Activated CD4-positive, alpha-beta T cell treated with anti-CD3 and anti-CD28 coated beads for 36 hours (primary cell): ENCODE measurements at places on chromosomes 6 and 20. TPM values are rescaled to one million over a fixed set of nuclear protein-coding genes. Genes with fewer than 3 reads are reported as not detected.

The TRIM31 gene
- not detected for total RNA-seq

The PI3 gene
- not detected for total RNA-seq

The ZBTB22 gene
- total RNA-seq: 9.9 TPM

The RBM24 gene
- total RNA-seq: not detected

The NRM gene
- total RNA-seq: 25.8 TPM

The TMEM244 gene
- total RNA-seq: not detected

DNA sequence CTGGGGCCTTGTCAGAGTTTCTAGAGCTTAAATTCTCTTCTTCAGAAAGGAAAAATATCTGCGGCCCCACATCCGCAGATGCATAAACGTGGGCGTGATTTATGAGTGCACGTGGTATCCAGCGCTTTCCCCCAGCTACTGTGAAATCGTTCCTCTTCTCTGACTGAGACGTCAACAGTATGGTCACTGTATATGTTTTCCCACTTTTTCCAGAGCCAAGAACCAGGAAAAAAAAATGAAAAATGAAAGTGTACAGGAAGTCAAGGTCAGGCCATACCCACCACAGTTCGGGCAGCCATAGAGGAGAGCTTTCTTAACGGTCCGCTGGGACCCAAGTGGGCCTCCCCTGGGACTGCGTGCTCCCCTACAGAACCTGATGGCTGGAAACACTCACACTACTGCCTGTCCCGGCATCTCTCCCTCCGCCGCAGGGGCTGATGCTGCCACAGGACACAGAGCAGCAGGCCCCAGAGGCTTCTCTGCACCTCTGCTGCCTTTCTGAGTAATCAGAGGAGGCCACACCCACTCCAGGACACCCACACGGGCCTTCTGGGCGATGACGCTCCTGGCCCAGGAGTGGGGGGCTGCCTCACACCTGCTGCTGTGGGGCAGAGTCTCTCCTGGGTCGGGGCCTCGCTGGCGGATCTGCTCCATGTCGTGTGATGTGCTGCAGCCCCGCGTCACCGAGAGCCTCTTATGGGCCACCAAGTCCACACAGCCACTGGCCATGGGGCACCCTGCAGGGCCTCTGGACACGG lies 16.4 kb upstream of the STX16 start:
- H3K27ac ChIP-seq: peak overlapping the region; percentile 86
- peak; percentile 76 for DNase-seq
- H3K36me3 ChIP-seq: no peaks in the 10 kb centered on the region
- H3K4me1 ChIP-seq: peaks cover 17% of the 10 kb centered on the region
- H3K27me3 ChIP-seq: no peaks in the 10 kb centered on the region
- peak overlapping the region; percentile 31 for H3K4me3 ChIP-seq

DNA sequence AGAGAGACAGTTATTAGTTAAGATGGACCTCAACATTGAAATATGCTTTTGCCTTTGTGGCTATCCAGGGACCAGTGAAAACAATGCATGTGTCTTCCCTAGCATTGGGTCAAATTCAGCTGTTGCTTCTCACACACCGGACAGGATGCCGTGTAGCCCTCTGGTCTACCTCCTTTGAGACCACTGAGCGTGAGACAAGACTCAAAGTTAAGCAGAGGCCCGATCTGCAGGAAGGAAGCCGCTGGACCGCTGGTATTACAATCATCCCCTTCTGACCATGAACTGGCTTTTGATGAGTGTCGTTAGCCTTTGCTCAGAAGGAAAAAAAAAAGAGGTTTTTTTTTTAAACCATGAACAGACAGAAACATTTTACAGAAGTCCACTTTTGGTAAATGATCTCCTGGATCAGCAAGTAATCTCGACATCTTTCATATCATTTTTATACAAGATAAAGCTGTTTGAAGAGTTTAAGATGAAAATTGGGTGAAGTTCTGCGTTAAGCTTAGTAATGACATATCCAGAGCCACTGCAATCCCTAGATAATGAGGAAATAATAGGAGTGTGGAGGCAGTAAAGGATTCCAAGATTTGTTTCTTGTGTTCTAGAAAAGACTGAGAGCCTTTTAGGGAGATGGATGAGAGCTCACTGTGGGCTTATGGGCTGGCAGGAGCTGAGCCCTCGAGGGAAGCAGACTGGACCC lies 622.8 kb downstream of the QKI start:
- no peaks in the 10 kb centered on the region for H3K36me3 ChIP-seq
- peaks cover 8% of the 10 kb centered on the region for H3K27me3 ChIP-seq
- no peak overlapping the region for H3K27ac ChIP-seq
- no peaks in the 10 kb centered on the region for H3K4me1 ChIP-seq
- H3K4me3 ChIP-seq: no peak overlapping the region

- no peaks in the 10 kb centered on the region for H3K27me3 ChIP-seq
- no peak overlapping the region for H3K4me3 ChIP-seq
- H3K27ac ChIP-seq: no peak overlapping the region
- no peaks in the 10 kb centered on the region for H3K4me1 ChIP-seq
Observed at GRCh38 chr6:51260003-51260402, 441.3 kb downstream of the TFAP2B start.

DNA sequence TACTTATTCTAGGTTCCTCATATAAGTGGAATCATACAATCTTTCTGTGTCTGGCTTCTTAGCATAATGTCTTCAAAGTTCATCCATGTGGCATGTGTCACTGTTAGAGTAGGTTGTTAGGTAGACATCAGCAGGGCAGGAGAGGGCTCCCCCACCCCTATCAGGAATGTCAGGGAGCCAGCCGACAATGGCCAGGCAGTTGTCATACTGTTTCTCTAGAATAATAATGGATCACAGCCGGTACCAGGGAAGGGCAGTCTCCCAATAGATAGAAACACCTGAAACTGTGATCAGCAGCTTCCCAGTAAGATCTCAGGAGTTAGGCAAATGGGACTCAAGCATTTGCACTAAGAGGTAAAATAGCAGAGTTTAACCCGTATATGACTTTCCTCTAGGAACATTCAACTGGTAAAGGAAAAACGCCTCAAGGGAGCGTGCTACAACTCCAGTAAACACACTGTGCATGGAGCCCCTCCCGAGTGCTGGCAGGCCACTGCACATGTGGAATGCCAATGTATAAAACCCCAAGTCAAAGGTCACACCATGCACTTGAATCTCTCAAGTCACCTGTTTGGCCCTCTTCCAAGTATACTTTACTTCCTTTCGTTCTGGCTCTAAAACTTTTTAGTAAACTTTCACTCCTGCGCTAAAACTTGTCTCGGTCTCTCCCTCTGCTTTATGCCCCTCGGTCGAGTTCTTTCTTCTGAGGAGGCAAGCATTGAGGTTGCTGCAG lies 29.8 kb upstream of the SIRT5 start:
- no peak for DNase-seq
- H3K4me1 ChIP-seq: no peaks in the 10 kb centered on the region
- no peak overlapping the region for H3K4me3 ChIP-seq
- H3K27me3 ChIP-seq: no peaks in the 10 kb centered on the region

DNA sequence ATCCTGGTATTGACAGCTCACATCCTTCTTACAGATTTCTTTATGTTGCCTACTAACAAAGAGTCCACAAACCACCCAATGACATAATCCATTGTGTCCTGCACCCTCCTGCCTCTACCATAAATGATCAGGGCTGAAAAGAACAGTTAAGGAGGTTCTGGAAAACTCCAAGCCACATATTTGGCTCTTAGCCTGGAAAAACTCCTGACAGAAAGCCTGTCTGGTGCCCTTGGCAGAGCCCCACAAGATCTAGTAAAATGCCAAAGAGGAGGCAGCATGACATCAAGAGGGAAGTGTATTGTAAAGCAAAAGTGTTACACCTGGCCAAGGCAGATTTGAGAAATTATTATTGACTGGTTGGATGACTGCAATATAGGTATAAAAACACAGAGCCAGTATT lies 126.4 kb upstream of the VGLL2 start:
- H3K27ac ChIP-seq: no peak overlapping the region
- no peaks in the 10 kb centered on the region for H3K4me1 ChIP-seq
- H3K27me3 ChIP-seq: no peaks in the 10 kb centered on the region
- no peak for DNase-seq
- no peak overlapping the region for H3K4me3 ChIP-seq

DNA sequence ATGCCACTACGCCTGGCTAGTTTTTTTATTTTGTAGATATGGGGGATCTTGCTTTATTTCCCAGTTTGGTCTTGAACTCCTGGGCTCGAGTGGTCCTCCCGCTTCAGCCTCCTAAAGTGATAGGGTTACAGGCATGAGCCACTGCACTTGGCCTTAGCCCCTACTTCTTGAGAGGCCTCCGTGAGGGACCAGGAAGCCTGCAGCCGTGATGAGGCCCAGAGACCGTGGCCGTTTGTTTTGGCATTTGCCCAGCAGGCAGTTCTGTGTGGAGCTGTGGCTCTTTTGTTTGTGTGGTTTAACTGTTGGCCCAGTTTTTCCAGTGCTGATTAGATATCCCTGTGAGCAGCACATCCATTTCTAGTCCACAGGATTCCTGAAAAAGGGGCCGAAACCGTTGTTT lies 39.8 kb downstream of the SRSF3 start:
- no peaks in the 10 kb centered on the region for H3K4me1 ChIP-seq
- H3K27me3 ChIP-seq: no peaks in the 10 kb centered on the region
- no peaks in the 10 kb centered on the region for H3K36me3 ChIP-seq
- DNase-seq: no peak

DNA sequence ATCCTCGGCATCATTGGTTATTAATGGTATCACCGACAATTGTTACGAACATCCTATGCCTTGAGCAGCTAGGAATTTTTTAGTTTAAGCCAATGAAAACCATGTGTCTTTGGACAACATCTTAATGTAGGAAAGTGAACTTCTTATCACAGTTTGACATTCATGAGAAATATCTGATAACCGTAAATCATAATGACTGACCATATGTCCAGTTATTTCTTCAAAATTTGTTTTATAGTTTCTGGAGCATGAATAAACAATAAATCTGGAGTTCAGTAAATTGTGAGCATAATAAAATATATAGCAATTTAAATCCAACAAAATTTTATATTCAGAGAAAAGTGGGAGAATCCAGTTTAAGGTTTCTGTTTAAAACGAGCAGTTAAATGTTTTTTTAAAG lies 970.1 kb upstream of the ADGRB3 start:
- no peak overlapping the region for H3K27ac ChIP-seq
- H3K27me3 ChIP-seq: no peaks in the 10 kb centered on the region
- H3K4me1 ChIP-seq: no peaks in the 10 kb centered on the region
- H3K36me3 ChIP-seq: no peaks in the 10 kb centered on the region
- H3K4me3 ChIP-seq: no peak overlapping the region
- no peak for DNase-seq

GRCh38 chr6:132498638-132499037 lies 14.3 kb downstream of the STX7 start:
- H3K27ac ChIP-seq: no peak overlapping the region
- H3K27me3 ChIP-seq: no peaks in the 10 kb centered on the region
- peaks cover 41% of the 10 kb centered on the region for H3K4me1 ChIP-seq

DNA sequence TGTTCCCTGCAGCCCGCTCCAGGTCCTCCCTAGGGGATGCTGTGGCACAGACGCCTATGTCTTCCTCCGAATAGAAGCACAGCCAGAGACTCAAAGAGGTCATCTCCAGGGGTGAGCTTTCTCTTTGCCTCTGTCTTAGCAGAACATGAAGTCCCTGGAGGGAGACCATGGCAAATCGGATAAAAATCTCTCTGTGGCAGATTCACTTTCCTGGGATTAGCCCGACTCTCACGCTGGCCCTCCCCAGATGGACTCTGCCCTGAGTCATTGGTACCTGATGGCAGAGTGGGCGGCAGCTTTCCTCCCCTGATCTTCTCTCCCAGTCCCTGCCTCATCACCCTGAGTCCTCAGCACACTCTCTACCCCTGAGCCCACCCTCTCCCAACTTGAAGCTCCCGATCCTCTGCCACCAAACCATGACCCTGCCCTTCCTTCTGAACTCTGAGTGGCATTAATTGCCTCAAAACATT lies 58.0 kb upstream of the CCDC167 start:
- no peak for DNase-seq
- H3K4me1 ChIP-seq: peaks cover 46% of the 10 kb centered on the region
- H3K27ac ChIP-seq: no peak overlapping the region
- no peak overlapping the region for H3K4me3 ChIP-seq

DNA sequence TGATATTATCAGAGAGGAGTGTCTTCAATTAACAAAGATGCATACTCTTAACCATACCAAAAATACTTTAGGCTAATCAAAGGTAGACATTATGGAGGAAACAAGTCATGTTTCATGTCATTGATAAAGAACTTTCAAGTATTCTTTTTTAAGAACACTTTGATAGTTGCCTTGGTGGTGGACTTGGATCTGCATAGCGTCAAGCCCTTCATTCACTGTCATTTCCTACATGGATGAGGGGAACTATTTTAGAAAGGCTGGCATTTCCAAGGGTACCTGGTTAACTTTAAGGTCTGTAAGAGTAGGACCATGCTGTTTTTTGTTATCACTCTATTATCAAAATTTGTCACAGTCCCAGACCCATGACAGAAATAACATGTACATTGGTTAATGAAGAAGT lies 622.5 kb downstream of the PKHD1 start:
- no peaks in the 10 kb centered on the region for H3K36me3 ChIP-seq
- DNase-seq: no peak
- H3K27ac ChIP-seq: no peak overlapping the region
- H3K4me3 ChIP-seq: no peak overlapping the region

GRCh38 chr6:50185006-50185405 lies 135.3 kb upstream of the DEFB112 start:
- no peaks in the 10 kb centered on the region for H3K36me3 ChIP-seq
- H3K4me3 ChIP-seq: no peak overlapping the region
- no peaks in the 10 kb centered on the region for H3K27me3 ChIP-seq
- no peak for DNase-seq
- H3K27ac ChIP-seq: no peak overlapping the region

DNA sequence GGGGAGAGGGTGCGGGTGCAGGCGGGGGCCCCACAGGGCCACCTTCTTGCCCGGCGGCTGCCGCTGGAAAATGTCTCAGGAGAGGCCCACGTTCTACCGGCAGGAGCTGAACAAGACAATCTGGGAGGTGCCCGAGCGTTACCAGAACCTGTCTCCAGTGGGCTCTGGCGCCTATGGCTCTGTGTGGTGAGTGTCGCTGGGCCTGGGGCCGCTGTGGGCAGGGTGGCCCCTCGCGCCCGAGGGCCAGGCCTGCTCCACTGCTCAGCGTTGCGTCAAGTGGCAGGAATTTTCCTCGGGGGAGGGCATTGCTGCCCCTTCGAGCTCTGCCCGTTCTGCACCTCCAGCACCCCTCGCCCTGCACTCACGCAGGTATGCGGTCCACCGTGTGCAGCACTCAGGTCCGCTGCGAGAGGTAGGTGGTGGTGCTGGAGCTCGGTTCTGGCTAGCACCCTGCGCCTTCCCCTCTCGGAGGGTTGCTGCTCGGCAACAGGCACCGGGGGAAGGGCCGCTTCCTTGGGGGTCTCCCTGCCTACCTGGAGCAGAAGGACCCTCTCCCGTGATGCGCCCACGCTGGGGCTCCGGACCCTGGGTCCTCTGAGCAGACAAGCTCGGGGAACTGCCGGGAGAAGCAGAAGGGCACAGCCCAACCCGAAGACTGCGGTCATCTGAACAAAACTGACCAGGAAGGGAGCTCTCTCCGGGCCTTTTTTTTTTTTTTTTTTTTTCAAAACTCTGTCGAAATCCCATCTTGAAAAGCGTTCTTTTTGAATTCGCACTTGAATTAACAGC lies 674 bp downstream of the MAPK14 start:
- H3K4me1 ChIP-seq: peaks cover 43% of the 10 kb centered on the region
- peak; percentile 67 for DNase-seq
- H3K4me3 ChIP-seq: peak overlapping the region; percentile 98
- peaks cover 10% of the 10 kb centered on the region for H3K36me3 ChIP-seq
